ENCODE measurements at places on chromosomes 6 and 20.
A peak's percentile ranks its signal among the peaks of the same experiment; 100 is the strongest.

- no peak for DNase-seq
Observed at GRCh38 chr6:23448281-23448680, 677.7 kb upstream of the NRSN1 start.

- DNase-seq, result peak; percentile 65
Observed at GRCh38 chr6:34243901-34244884, 4.6 kb downstream of the SMIM29 start.

DNA sequence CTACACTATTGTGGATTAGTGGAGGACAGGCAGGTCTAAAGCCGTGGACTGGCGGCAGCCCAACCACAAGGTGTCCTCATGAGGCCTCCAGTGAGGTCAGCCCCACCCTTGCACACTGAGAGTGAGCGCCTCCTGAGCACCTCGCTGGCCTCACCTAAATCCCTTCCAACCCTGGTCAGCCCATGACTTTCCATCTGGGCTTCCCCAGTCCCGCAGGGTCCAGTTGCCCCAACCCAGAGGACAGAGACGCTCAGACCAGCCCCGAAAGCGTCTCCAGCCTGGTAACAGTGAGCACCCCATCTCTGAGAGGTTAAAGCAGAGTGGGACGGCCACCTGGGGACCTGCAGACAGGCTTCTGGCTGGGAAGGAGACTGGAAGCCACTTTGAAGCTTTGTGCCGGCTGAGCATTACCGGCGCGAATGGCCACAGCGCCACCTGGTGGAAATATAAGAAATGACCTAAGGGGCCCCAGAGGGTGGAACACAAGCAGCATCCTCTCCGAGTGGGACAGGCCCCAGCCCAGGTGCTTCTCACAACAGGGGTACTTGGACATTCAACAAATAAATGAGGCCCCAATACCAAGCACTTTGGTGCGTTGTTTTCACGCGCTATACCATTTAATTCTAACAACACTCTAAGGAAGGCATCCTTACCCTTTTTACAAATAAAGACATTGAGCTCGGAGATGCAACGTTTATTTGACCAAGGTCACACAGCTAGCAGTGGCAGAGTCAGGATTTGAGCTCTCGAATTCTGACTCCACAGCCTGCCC lies 65.7 kb upstream of the TOP1 start:
- peak; percentile 33 for DNase-seq

GRCh38 chr6:33082702-33083101 lies 6.9 kb downstream of the HLA-DPB1 start:
- DNase-seq, result peak; percentile 43

DNA sequence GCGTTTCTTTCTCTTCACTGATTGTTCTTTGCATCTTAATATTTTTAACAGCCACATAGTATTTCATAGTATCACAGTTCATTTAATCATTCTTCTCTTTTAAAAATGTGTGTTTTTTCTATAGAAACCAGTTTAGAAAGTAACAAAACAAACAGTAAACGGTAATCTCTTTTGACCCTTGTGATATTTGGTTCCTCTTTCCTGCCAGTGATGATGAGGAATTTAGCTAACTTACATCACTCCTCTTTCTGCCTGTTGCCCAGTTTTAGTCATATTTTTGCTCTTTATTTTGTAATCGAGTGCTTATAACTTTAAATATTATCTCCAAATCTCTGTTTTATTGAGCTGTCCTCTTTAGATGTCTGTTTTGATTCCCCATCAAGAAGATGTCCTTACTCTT lies 38.1 kb upstream of the ZBTB24 start:
- peak; percentile 60 for DNase-seq

GRCh38 chr6:34322732-34323131 lies 69.7 kb downstream of the NUDT3 start:
- DNase-seq, result no peak

GRCh38 chr6:166439366-166440091 lies 56.8 kb upstream of the MPC1 start:
- DNase-seq, result peak; percentile 74

DNA sequence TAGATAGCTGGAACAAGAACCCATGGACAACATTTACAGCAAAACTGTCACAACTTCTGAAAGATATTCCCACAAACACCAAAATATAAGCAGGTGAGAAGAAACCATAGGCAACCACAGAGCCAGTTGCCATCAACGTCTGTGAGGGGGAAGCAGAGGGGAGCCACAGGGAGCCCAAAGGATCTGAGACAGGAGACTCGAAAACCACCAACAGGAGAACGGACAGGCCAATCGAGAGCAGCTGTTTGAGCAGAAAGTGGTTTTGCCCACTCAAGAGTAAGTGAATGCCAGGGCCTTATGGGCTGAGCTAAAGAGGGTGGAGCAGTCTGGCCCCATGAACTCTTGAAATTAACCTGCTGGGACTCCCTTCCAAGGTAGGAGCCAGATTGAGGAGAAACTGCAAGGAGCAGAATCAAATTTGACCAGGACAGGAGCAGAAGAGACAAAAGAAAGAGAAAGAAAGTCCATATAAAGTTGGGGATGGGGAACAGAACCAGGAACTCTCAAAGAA lies 195.4 kb downstream of the ANKRD60 start:
- no peak for DNase-seq

- DNase-seq, result no peak
Observed at GRCh38 chr6:157946865-157947532, 34.7 kb upstream of the SYNJ2 start.

DNA sequence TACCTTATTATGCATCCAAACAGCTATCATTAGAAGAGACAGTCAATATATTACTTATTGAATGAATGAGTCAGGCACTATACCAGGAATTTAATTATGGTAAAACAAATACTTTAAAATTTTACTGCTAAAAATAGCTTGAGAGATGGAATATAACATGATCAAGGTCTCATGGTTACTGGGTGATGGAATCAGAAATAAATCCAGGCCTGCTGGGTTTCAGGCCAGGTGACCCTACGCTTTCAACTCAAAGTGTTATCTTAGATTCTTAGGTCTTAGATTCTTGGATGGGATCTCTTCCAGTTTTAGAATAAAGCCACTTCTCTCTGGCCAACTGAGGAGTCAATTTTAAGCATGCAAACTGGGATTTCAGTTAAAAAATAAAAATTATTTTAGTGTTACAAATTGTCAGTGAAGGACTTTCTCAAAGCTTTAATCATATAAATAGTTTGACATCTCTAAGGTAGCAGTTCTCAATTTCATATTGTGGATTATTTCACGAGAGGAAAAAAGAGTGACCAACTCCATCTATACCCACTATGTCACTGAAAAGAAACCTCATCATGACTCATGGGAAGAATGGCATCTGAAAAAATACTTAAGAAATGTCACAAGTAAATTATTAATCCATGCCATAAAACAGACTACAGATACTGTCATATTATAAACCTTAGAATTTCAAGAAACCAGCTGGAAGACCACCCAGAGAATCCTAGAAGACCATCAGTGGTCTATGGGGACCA lies 283.4 kb upstream of the RUNX2 start:
- no peak for DNase-seq

- no peak for DNase-seq
Observed at GRCh38 chr20:35568645-35569044, 26.8 kb downstream of the ERGIC3 start.

- no peak for DNase-seq
Observed at GRCh38 chr20:57947421-57948179, 237.8 kb upstream of the PMEPA1 start.

- no peak for DNase-seq
Observed at GRCh38 chr6:151027936-151028838, 162.7 kb downstream of the MTHFD1L start.

GRCh38 chr6:90266905-90267621 lies 29.6 kb downstream of the BACH2 start:
- no peak for DNase-seq

DNA sequence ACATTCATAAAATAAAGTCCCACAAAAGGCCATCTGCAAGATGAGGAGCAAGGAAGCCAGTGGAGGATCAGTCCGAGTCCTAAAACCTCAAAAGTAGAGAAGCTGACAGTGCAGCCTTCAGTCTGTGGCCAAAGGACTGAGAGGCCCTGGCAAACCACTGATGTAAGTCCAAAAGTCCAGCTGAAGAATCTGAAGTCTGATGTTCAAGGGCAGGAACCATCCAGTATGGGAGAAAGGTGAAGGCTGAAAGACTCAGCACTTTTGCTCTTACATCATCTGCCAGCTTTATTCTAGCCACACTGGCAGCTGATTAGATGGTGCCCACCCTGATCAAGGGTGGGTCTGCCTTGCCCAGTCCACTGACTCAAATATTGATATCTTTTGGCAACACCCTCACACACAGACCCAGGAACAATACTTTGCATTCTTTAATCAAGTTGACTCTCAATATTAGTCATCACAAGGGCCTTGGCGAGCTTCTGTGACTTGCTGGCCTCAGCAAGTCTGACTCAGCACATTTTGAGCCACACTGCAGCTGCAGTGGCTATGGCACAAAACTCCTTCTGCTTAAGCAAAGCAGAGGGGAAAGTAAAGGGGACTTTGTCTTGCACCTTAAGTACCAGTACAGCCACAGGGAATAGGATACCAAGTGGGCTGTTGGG lies 1370.3 kb upstream of the CITED2 start:
- no peak for DNase-seq

GRCh38 chr6:145225500-145225899 lies 509.8 kb downstream of the EPM2A start:
- no peak for DNase-seq

GRCh38 chr6:148147463-148147830 lies 195.2 kb upstream of the SASH1 start:
- no peak for DNase-seq

DNA sequence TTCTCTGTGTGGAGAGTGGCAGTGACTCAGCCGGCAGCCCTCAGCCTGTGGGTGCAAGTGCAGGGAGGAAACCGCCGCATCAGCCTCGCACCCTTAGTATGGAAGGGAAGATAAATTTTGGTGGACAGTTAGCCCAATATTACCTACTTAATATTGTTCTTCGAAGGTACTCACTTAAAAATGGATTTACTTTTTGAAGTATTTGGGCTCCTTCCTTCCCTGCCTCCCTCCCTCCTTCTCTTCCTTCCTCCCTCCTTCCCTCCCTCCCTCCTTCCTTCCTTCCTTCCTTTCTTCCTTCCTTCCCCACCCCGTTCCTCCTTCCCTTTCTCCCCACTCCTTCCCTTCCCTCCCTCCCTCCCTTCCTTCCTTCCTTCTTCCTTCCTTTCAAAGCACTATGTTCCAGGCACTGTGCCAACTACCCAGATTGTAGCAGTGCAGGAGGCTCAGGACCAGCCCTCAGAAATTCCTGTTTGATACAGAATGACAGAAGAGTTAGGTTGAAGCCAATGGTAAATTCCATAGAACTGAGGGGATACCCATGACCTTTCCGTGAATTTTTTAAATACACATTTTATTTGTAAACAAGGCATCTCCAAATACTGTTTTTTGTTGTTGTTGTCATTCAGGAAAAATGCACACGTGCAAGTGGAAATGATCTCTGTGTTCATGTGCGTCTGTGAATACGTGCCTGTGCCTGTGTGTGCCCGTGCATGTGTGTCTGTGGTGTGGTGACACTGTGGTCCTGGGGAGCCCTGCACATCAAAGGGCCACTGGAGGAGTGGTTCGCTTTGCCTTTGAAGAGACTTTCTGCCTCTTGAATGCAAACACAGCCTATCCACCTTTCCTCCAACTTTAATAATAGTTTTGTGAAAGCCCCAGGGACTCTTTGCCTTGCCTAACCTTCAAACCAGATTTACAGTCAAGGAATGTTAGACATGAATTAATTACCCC lies 141.7 kb downstream of the EDN3 start:
- DNase-seq, result no peak

- DNase-seq, result no peak
Observed at GRCh38 chr20:63706852-63707557, 771 bp downstream of the ARFRP1 start.

- no peak for DNase-seq
Observed at GRCh38 chr6:90024633-90025032, 130.4 kb downstream of the GJA10 start.

DNA sequence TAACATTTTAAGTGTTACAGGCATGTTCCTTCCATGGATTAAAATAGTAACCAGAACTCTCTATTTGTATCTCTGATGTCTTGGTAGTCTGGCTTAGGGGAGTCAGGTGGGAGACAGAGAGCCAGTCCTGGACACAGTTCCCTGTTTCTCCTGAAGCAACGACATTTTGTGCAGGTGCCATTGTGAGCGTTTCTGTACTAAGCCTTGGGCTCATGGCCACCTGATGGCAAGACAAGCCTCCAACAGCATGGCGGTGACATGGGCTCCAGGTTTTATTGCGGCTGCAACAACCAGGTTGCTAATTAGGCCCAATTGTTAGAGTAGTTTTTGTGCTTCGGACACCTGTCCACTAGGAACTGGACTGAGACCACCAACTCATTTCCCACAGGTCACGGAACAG lies 105.3 kb downstream of the PRDM13 start:
- no peak for DNase-seq

DNA sequence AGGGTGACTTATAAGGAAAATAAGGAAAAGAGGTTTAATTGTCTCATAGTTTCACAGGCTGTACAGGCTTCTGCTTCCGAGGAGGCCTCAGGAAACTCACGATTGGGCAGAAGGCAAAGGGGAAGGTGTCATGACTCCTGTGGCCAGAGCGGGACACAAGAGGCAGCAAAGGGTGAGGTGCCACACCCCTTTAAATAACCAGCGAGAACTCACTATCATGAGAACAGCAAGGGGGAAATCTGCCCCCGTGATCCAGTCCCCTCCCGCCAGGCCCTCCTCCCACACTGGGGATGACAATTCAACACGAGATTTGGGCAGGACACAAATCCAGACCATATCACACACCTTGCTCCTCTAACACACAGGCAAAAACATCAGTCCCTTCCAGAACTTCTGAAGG lies 254.0 kb downstream of the DLL1 start:
- no peak for DNase-seq

DNA sequence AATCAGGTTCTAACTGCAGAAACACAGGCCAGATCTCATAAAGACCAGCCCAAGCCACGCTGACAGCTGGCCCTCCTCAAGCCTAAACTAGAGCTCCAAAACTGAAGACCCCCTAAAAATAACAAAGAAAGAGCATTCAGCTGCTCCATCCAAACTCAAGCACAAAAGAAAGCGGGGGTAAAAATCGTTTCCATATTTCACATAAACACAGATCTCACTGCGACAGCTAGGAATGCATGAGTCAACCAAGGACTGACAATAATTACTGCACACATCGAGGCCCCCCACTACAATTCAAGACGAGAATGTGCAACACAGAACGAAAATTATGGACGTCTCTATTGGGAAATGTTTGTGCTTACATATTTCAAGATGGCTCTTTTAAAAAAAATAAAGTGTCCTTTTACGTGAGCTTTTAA lies 31.1 kb downstream of the CNKSR3 start:
- DNase-seq, result no peak

DNA sequence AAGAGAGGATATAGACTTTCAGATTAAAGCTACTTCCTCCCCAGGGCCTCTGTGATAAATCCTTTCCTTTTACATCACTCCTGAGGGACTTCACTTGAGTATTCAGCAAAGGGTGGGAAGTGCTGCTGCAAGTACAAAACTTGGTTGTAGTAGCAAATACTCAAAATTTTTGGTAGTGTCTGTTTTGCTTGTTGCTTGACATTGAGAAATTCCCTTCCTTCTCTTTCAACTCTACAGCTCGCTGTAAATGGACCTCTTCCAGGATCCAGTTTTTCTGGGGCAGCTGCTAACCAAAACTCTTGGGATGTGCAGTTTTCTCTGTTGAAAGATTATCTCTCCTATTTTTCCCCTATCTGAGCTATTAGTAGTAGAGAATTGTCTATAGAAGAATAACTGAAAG lies 472.0 kb downstream of the CD109 start:
- DNase-seq, result no peak

Measured in bone marrow (tissue), 2 donors.